ENCODE measurements at places on chromosomes 7 and 10.

DNA sequence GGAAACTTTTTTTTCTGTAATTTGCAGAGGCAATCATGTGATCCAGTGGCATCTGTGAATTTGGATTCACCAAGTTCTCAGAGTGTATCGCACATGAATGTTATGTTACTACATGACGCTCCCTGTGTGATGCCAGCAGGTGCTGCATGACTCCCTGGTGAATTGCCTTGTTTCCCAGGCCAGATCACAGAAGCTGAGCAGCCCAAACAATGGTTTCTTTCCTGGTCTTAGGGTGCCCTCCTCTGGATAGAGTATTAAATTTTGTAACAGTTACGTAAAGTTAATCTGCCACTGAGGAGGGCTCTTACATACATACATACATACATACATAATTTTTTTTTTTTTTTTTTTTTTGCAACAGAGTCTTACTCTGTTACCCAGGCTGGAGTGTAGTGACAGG is 3.6 kb downstream of the ZSCAN21 start:
- peak; percentile 66 for DNase-seq

DNA sequence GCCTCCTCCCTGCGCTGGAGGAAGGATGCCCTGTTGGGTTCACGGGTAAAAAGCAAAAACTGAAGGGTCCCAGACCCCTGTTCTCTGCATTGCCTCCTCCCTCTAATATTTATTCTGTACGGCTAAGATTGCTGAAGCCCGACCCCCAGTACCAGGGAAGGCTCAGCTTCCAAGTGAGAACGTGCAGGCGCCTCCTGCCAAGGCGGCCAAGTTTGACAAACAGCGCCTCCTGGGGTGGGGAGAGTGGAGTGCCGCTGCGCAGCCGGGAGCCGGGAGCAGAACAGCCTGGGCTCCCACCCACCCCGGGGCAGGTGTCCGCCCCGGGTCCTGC is 4.7 kb upstream of the EBF3 start:
- no peak for DNase-seq

DNA sequence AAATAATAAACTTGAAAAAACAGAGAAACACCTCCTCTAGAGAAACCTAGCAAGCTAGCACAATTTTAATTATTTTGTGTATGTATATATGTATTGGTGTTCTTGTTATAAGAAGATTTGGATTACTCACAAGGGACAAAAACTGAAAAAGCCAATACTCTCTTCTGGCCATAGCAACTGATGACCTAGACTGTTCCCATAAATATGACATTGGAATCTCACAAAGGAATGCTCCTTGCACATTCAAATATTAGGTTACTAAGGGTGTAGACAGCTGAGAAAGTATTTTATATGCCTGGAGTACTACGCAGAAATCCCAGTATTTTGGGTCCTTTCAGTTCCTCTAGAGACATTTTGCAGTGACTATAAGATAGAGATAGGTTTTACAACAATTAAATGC is 279.4 kb downstream of the FZD1 start:
- no peak for DNase-seq

- DNase-seq = no peak
Measured at GRCh38 chr7:1085910-1086421, 1.9 kb upstream of the GPER1 start.

DNA sequence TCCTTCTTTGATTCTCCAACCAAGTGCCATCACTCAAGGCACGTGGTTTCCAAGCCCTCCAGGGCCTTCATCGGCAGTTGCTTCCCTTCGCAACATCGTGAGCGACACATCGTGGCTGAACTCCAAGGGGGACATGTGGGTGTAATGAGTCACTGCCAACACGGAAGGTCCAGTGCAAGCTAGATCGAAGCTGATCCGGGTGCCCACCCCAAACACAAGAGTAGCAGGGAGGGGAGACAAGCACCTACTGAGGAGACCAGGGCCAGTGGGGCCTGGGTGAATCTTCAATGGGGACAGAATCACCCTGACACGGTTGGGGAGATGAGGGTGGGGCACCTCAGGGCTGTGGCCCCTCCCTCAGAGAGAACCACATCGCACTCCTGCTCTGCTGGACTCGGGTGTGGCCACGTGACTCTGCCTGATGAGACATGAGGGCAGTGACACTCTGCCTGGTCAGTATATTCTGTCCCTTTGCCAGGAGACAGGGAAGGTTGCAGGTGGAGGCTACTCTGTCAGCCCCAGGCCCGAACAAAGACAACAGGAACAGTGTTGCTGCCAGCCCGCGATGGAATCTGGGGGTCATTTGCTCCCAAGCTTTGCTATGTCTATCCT is 36.8 kb upstream of the HSPA12A start:
- DNase-seq = no peak

- no peak for DNase-seq
Measured at GRCh38 chr7:151690606-151691005, 170.9 kb upstream of the RHEB start.
